NCI-H526 (cell line): ENCODE measurements at places on chromosomes 7 and 10.

GRCh38 chr7:76357475-76358010 lies 1.2 kb downstream of the YWHAG start:
- DNase-seq: peak; percentile 48

- DNase-seq: no peak
These were observed 81.7 kb downstream of the CD36 start for GRCh38 chr7:80720146-80720545.

DNA sequence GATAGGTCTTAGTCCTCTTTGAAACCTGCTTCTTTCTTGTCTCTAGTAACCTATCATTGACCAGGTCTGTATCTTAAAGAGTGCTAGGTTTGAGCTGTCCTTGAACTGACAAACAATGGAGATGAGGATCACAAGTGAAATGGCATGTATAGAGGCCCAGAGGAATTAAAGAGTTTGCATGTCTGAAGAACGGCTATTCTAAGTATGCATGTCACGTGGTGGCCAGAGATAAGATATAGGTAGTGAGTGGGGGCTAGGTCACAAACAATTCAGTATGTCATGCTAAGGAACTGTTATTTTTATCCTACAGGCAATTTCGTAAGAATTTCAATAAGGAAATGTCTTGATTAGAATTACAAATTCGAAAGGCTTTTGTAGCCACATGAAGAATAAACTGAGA lies 95.3 kb downstream of the SUGCT start:
- no peak for DNase-seq

DNA sequence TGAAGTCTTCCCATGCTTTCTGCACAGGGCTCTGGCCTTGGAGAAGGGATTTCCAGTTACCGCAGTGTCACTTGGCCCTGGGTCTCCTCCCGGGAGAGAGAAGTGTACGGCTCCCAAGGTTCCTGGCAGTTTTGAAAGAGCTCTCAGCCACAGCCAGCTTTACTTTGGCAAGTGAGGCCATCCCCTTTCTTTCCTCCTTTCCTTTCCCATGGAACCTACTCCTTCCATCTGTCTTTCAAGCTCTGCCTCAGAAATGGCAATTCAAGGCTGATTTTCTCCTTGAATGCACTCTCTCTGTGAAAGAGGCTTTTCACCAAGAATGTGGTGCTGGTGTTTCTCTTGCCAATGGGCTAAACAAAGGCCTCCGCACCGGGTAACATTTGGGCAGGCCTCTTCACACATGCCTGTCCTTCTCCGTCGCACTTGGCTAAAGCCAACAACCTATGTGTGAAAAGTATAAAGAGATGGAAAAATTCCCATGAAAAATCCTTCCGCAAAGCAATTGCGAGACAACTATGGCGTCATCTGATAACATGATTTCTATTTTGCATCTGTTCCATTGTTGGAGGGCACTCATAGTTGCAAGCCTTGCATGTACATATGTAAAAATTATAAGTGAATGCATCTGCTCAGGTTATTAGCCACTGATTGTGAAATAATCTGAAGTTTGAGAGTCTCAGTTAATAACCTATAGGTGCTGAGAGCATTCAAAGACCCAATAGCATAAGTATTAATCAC lies 125.4 kb downstream of the PFKFB3 start:
- no peak for DNase-seq

DNA sequence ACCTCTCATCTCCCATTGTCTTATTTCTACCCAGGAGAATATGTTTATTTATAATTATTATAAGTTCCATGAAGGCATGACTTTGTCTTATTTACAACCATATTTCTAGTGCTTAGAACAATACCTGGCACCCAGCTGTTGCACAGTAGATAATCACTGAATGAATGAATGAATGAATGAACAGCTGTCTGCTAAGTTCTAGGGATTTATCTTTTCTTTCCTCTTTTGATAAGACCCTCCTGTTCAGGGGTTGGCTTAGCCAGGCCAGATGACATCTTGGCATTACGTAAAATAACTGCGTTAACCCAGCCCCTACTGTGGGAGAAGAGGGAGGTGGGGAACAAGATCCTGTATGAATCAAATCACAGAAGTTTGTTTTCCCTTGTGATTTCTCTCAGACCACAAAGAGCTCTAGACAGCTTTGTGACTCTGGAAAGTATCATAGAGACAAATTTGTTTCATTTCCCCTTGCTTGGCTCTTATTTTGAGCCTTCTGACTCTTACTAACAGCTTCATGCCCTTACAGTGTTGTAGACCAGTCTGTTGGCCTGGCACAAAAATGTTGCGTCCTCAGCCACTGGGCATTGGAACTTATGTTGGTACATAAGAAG lies 8.4 kb downstream of the ZNF862 start:
- DNase-seq: no peak
